ENCODE measurements at places on chromosomes 5 and 9. TPM values are rescaled to one million over a fixed set of nuclear protein-coding genes. Genes with fewer than 3 reads are reported as not detected.

DNA sequence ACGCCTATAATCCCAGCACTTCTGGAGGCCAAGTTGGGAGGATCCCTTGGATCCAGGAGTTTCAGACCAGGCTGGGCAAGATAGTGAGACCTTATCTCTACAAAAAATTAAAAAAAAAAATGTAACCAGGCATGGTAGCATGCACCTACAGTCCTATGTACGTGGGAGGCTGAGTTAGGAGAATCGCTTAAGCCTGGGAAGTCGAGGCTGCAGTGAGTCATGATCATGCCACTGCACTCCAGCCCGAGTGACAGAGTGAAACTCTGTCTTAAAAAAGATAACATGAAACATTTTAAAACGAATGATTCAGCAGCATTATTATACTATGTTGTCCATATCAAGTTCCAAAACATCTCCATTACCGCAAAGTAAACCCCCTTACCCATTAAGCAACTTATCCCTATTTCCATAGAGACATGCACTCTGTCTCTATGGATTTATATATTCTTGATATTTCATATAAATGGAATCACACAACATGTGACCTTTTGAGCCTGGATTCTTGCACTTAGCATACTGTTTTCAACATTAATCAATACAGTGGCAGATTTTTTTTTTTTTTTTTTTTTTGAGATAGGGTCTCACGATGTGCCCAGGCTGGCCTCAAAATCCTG, 56.9 kb upstream of the MTMR12 start:
- H3K36me3 ChIP-seq = peaks cover 2% of the 10 kb centered on the region
- H3K4me3 ChIP-seq = no peak overlapping the region
- no peak for DNase-seq
- H3K27ac ChIP-seq = no peak overlapping the region
- H3K4me1 ChIP-seq = no peaks in the 10 kb centered on the region
- no peaks in the 10 kb centered on the region for H3K27me3 ChIP-seq

- H3K4me1 ChIP-seq = no peaks in the 10 kb centered on the region
- no peaks in the 10 kb centered on the region for H3K27me3 ChIP-seq
- no peaks in the 10 kb centered on the region for H3K36me3 ChIP-seq
These were observed 33.2 kb upstream of the DMXL1 start for GRCh38 chr5:119037496-119038215.

- no peaks in the 10 kb centered on the region for H3K36me3 ChIP-seq
- H3K4me3 ChIP-seq = no peak overlapping the region
- H3K4me1 ChIP-seq = no peaks in the 10 kb centered on the region
- DNase-seq = no peak
These were observed 63.9 kb upstream of the TGFBR1 start for GRCh38 chr9:99040911-99041582.

GRCh38 chr5:73232266-73233041, 59.5 kb downstream of the TMEM174 start:
- H3K27me3 ChIP-seq = no peaks in the 10 kb centered on the region
- DNase-seq = no peak
- no peaks in the 10 kb centered on the region for H3K36me3 ChIP-seq
- no peaks in the 10 kb centered on the region for H3K4me1 ChIP-seq
- no peak overlapping the region for H3K27ac ChIP-seq
- no peak overlapping the region for H3K4me3 ChIP-seq

The TLR4 gene
- total RNA-seq = 37.2 TPM

The DMRT2 gene
- total RNA-seq = 0.69 TPM

Measured in aorta (tissue), 5 donors.